Naive thymus-derived CD4-positive, alpha-beta T cell (primary cell): ENCODE measurements at places on chromosomes 11 and 22.

GRCh38 chr11:45606514-45607281, 58.7 kb downstream of the CHST1 start:
- DNase-seq: no peak

DNA sequence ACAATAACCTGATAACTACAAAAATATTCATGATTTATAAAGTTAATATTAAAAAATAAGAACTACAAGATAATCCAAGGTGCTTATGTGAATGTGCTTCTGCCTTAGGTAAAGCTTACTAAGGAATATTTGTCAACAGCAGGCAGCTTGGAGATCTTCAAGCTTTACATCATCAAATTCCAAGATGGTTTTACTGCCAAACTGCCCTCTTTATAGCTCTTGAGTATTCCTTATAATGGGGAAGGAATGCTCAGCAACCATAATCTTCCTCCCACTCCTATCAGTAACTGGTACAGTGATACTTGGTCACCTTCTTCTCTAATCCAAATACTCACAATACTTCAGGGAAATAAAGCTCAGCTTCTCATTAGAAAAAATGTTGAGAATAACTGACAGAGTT, 30.1 kb downstream of the SBF2 start:
- DNase-seq: no peak

GRCh38 chr11:78414321-78415051, 3.1 kb downstream of the GAB2 start:
- no peak for DNase-seq

DNA sequence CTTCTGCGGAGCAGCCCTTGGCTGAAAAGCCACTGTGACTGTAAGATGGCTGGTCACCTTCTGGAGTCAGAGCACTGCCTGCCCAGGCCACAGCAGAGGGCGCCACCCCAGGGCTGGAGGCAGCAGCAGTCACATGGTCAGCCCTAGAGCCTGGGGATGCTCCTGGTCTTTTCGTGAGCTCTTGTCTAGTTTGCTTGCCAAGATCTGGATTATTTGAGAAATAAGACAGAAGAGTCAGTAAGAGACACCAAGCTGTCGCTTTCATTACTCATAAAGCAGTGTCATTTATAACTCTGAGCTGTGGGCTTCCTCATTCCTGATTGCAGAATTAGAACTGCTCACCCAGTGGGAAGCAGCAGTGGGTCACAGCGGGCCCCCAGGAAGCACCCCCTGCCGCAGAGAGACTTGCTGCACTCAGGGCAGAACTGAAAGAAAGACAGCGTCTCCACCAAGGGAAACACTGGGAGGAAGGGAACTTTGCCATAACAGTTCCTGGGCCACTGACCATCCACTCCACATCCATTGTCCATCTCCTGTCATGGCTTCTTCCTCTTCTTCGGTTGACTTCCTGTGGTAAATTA, 56.7 kb downstream of the PPP6R2 start:
- DNase-seq: no peak

GRCh38 chr11:117704395-117705100, 92.5 kb downstream of the DSCAML1 start:
- no peak for DNase-seq

- no peak for DNase-seq
These were observed 120.9 kb downstream of the ME3 start for GRCh38 chr11:86551288-86552092.

DNA sequence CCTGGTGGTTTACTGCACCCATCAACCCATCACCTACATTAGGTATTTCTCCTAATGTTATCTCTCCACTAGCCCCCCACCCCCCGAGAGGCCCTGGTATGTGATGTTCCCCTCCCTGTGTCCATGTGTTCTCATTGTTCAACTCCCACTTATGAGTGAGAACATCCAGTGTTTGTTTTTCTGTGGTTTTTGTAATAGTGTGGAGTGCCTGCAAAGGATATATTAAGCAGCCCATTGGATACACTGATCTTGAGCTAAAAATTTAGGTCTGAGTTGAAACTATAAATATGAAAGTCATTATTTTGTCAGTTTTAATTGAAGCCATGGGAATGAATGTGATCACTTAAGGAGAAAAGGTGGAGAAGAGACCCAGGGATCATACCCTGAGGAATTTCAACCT, 23.0 kb downstream of the MRPL48 start:
- DNase-seq: no peak

- DNase-seq: no peak
These were observed 37.2 kb downstream of the MUC5B start for GRCh38 chr11:1260023-1260501.

- DNase-seq: peak; percentile 94
These were observed 1.6 kb upstream of the EHBP1L1 start for GRCh38 chr11:65574109-65574810.

- no peak for DNase-seq
These were observed 752 bp downstream of the MUC2 start for GRCh38 chr11:1075341-1075911.

DNA sequence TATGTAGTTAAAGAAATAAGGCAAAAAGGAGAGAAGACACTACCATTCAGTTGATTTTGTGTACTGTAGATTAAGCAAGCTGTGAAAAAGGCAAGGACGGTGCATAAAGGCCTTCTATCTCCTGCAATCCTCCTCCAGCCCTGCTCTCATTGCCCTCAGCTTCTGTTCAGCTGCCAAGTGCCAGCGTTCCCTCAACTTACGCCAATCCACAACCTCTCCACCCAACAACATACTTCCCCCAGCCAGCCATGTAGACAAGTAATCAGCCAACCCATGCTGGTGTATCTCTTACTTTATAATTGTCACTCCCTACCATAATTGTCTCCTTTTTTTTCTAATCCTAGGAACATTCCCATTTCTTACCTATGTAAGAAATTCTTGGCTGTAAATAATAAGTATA, 30.1 kb upstream of the ANO5 start:
- no peak for DNase-seq

DNA sequence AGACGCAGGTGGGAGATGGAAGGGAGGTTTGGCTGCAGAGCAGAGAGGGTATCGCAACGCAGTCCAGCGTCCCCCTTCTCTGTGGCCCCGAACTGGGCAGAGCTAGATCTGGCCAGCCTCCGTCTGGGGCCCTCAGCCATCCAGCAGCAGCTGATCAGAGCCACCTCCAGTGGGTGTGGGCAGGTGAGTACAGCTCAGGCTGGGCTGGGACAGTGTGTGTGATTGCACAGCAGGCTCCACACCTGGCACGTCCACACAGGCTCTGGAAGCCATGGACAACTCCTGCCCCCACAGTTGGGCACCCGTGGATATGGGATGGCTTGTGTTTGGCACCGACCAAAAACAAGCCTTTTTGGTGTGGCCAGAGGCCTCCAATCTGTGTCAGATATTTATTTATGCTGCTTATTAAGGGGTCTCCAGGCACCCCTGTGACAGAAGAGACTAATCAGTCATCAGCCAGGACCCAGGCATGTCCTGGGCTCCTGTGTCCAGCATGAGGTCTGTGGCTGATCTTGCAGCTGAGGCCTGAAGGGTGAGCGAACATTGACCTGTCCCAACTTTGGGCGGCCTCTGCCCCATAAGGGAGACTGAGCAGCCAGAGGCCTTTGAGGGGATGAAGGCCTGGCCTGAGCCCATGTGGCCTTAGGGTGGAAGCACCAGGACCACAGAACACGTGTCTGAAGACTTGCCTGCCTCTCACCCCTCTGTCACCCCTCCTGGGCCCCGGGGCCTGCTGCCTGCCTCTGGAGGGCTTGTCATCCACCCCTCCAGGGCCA, 18.6 kb downstream of the POLR3H start:
- no peak for DNase-seq

GRCh38 chr22:44151676-44152075, 29.0 kb upstream of the PARVG start:
- DNase-seq: no peak

DNA sequence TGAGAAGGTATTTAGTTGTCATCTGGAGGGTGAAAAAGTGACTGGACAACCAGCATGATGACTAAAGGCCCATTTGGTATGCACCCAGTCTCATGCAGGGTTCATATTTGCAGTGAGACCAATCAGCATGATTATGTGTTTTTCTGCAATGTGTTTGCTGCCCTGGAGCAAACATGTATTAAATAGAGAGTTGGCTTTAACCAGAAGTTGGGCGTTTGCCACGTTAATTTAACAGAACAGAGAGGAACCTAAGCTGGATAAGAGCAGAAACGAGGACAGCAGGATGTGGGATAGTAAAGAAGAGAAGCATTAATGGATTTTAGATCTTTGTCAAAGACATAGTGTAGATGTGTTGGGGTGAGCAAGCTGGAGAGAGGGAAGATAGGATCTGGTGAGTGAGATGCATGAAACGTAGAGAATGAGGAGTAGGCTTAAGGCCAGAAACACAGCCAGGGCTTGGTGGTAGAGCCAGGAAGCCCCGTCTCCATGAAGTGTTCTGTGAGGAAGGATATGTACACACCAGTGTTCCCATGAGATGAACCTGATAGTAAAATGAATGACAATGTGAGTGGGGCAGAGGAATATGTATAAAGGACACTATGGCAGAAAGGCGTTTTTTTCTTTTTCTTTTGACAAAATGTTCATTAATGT, 164.0 kb upstream of the PDGFD start:
- no peak for DNase-seq

DNA sequence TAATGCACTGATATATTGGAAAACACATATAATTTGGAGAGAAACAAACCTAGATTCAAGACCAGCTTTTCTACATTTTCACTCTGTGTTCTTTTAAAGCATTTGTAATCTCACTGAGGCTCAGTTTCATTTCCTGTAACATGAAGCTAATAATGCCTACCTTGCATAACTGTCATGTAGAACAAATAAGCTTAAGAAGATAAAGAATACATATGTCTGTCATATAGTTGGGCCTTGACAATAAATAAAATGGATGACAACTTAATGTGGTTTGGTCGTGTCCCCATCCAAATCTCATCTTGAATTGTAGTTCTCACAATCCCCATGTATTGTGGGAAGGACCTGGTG, 35.2 kb upstream of the FIBIN start:
- no peak for DNase-seq

- DNase-seq: no peak
These were observed 18.5 kb downstream of the IL10RA start for GRCh38 chr11:118004543-118005223.

GRCh38 chr11:13013054-13013488, 4.0 kb downstream of the RASSF10 start:
- DNase-seq: no peak

GRCh38 chr11:129932381-129933067, 37.1 kb upstream of the NFRKB start:
- DNase-seq: no peak

DNA sequence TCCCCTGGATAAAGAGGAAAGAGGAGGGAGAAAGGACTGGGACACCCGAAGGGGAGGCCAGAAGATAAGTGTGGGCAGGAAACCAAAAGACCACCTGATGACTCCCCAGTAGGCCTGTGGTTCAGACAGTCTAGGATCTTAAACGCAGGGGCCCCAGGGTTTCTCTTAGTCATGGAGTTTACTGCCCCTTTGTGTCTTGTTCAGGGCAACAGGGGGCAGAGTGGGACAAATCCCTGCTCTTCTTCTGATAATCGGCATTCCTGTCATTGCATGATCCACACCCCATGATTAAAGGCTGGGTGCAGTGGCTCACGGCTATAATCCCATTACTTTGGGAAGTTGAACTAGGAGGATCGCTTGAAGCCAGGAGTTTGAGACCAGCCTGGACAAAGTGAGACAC, 4.7 kb upstream of the TMPRSS13 start:
- DNase-seq: no peak

GRCh38 chr11:130522284-130522961, 74.0 kb downstream of the ADAMTS15 start:
- no peak for DNase-seq

DNA sequence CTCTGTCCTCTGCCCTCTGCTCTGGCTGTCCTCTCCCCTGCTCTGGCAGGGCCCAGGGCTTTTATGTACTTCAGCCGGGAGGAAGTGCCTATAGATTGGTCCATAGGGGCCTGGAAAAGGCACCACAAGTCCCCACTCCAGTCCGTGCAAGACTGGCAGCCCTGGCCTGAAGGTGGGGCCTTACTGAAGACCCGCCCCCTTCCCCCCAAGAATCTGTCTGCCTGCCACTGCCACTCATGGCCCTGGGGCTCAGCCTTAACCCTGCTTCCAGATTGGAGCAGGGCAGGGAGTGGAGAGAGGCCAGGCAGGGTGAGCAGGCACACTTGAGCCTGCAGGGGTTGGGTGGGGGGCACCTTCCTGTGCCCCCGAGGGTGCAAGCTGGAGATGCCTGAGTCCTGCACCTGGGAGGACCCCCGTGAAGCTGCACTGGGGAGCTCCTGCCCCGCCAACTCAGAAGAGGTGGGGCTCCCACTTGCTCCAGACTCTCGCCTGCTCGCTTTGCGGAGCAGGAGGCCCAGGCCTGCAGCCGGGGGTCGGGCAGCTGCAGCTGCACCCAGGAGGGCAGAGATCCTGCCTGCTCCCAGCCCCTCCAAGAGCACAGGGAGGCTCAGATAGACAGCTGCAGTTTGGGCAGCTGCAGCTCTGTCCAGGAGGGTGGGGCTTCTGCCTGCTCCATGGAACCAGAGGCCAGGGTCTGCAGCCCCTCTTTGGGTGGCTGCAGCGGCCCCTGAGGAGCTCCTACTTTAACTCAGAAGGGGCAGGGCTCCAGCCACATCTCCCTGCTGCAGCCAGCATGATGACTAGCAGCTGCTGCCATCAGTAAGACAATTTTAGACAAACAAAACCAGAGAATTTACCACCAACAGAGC, 51.0 kb upstream of the SC5D start:
- DNase-seq: no peak

- no peak for DNase-seq
These were observed 25.7 kb upstream of the ALDH3B2 start for GRCh38 chr11:67700141-67700540.

DNA sequence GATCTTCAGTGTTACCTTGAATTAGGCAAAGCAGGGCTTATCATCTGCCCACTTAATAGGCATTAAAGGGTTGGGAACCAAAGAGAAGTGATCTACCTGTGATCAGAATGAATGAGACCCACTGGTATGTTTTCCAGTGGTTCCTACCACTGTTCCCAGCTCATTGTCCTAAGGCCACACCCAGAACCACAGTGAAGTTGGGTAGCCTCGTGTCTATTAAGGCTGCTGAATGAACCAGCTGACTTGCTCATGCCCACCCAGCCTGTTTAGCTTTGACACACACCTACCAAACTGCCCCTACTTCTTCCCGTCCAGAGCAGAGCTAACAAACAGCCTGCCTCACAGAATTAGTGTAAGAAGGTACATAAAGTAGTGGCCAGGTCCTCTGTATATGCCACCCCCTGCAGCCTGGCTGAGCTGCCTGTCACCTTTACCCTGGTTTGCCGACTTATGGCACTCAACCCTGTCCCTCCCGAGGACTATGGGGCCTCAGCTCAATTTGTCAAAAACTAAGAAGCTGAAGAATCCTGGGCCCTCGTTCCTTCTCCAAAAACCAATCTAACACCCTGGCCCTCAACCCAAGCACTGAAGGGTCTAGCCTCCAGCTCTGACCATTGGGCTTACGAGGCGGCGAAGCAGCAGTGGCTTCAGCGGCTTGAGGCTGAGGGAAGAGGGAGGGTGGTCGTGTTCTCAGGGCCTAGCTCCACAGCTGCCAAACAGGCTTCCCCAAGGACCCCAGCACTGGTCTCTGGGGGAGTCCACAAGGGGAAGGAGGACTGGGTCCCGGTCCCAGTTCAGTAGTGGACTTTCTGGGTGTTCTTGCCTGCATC, 9.8 kb downstream of the UCP2 start:
- no peak for DNase-seq
